Activated CD8-positive, alpha-beta memory T cell treated with anti-CD3 and anti-CD28 coated beads, Interleukin-2, amount 50 U/mL, for 48 hours (primary cell): ENCODE measurements at places on chromosomes 7 and 10.

DNA sequence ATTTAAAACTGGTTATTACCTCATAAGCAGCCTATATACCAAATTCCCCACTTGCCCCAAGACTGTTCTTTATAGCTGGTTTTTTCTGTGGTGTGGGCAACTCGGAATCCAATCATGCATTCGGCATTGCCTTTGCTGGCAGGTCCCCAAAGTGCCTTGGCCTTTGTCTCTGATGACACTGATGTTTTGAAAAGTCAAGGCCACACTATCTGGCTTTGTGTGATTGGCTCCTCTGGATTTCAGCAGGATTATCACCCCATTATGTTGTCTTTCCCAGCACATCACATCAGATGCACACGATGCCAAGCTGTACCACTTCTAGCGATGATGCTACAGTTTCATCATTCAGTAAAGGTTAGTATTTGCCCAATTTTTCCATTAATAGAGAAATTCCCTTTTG is 97.7 kb downstream of the USP6NL start:
- no peak for DNase-seq

GRCh38 chr7:148941598-148942275 is 57.6 kb upstream of the EZH2 start:
- peak; percentile 78 for DNase-seq

GRCh38 chr10:12448729-12449391 is 99.5 kb downstream of the CAMK1D start:
- peak; percentile 71 for DNase-seq

DNA sequence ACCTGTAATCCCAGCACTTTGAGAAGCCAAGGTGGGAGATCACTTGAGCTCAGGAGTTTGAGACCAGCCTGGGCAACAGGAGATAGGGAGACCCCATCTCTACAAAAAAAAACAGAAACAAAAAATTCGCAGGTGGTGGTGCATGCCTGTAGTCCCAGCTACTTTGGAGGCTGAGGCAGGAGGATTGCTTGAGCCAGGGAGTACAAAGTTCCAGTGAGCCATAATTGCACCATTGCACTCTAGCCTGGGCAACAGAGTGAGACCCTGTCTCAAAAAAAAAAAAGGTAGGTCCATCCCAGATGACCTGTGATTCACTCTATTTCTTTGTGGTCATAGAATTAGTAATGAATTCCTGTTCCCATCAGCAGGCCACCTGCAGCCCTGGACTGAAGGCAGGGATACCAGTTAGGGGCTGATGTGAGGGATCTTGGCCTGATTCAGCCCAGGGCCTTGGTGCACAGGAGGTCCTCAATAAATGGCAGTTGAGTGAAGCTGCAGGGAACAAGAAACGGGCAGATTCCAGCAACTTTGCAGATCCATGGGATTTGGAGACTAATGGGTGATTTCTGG is at the start of gene MYH16:
MYH16 (plus strand) TSS at position 364 of the 570 bp plus-strand sequence.
- no peak for DNase-seq

GRCh38 chr7:15602236-15602635 is 40.4 kb upstream of the AGMO start:
- no peak for DNase-seq

DNA sequence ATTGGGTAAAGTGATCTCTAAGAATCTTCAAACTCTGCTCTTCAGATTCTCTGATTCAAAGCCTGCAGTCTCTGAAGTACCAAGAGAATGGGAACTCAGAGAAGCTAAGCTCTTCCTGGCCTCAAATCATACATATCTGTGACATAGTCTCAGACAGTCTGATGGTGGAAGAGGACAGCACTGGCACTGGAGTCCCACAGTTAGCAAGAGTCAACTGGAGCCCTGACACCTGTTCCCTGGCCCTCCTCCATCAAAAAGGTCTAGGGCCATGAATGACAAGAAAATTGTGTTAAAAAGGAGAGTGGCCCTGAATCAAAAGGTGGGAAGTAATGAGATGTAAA is 37.7 kb downstream of the PRSS2 start:
- DNase-seq, result no peak

- no peak for DNase-seq
These were observed 582.8 kb upstream of the NRP1 start for GRCh38 chr10:33917069-33917780.

DNA sequence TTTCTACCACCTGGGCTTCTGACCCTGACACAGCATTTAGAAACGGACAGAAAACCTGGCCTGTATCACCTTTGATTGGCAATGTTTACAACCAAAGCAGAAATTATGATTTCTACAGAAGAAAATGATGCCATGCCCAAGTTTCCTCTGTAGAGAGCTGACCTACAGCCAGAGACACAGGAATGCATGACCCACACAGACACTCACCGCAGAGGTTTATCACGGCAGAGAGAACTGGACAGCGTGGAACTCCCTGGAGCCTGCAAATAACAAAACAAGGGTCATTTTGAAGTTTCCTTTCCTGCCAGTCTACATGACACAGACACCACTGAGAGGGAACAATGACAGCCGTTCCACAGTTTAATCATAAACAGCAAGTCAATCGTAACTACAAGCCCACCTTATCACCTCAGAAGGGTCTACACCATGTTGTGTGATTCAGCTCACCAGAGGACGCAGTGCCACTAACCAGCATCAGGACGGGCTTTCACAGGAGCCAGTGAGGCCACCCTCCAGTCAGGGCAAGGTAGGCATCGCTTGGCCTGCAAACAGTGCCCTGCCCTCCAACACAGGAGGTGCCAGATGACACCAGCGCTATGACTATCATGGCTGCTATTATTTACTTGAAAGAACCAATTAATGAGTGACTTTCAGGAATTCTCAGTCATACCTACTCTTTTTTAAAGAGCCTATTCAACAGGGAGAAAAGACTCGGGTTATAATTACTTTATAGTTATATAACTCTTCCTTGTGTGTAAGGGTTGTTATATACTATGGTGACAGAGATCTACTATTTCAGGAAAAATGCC is 139.9 kb downstream of the TNS3 start:
- no peak for DNase-seq

GRCh38 chr7:1459920-1460820 is 900 bp upstream of the MICALL2 start:
- DNase-seq, result peak; percentile 62

DNA sequence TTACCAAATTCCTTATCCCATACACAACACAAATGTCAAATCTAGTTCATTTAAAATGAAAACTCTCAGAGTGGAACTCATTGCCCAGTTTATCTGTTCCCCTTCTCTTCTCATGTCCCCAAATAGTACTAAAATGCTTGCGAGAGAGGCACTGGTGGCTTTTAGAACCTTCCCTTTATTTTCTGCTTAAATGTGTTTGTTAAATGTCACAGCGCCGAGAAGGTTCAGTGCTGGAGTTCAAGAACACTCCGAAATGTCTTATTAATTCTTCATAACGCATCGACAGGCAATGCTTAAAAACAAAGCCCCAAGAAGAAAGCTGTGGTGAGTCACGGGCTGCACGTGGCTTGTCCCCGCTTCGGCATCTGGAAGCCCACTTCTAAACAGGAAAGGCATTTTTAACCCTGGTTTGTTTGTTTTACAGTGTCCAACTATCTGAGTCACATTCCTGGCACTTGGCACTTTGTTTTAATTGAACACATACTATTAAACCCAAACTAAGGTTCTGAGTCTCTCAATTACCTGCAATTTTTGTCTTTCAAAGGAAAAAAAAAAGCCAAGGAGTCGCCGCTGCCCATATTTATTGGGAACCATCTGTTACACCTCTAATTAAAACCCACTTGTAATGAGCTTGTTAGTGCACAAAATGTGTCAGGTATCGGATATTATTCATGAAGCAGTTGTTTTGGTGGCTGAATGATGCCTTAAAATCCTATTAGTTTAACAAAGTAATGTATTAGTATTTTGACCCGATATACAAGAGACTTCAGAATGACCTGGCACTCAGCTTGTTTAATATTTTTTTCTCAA is 49.9 kb upstream of the MGMT start:
- DNase-seq, result no peak

DNA sequence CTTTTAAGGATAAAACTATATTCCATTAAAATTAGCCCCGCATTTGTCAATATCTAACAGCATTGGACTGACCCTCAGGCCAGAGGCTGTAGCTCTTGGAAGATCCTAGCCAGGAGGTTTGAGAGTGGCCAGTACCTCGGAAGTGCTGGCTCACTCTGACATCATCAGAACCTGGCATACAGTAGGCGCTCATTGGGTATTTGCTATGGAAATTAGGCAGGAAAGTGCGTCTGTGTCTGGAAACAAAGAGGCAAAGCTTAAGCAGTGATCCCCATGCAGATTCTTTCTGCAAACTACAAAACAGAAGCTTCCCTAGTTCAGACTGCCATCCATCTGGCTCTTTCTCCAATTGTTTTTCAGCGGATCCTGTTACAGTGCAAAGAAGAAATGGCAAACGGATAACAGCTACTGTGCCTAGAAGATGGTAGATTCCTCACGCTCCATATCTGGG is 1.7 kb upstream of the PRKCQ start:
- no peak for DNase-seq

DNA sequence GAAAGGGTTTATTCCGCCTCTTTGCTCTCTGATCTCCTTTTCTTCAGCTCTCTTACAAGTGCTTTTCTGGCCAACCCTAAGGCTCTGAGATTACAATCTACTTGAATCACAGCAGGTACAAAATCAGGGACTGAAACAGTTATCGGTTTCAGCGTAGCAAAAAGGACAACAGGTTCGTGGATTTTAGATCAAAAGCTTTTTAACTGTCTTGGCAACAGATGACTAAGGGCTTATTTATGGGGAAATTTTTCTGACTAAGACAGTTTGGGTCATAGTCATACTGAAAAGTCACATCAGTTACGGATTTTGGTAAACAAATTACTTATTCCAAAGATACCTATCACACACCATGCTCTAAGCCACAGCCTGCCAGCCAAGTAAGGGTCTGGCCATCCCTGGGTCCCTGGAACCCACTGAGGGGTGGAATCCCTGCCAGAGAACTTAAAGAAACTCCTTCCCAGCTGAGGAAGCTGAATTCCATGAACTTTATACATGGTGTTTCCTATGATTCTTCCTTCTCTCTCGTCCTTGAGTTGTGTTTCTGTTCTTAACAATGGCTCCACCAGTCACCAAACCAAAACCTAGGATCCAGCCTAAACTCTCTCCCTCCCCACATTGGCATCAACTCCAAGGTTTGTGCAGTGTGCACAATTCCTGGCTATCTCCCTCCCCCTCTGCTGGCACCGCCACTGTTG is 169.3 kb downstream of the FAM107B start:
- DNase-seq, result no peak

- DNase-seq, result no peak
These were observed 72.3 kb downstream of the AMPH start for GRCh38 chr7:38558761-38559345.

GRCh38 chr10:95312986-95313495 is 22.2 kb upstream of the PDLIM1 start:
- no peak for DNase-seq

DNA sequence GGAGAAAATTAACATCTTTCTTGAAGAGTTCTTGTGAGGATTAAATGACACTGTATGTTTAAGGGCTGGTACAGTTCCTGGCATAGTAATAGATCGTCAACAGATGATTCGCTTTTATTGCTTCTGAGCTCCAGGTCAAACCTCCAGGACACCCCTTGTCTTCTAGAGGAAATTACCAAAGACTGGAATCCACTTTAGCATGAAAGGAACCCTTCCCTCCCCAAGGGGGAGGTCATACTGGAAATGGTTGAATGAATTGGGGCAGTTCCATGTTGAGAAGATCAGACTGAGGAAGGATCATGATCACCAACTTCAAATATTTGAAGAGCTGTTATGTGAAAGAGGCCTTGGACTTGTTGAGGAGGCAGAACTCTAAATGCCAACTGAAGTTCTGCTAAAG is 8.9 kb downstream of the NFE2L3 start:
- no peak for DNase-seq

GRCh38 chr10:28012990-28013515 is 14.2 kb upstream of the ODAD2 start:
- DNase-seq, result no peak

GRCh38 chr7:113331155-113331898 is 213.0 kb upstream of the SMIM30 start:
- DNase-seq, result no peak

- DNase-seq, result no peak
These were observed 84.9 kb upstream of the MKI67 start for GRCh38 chr10:128211064-128211504.

GRCh38 chr7:1930381-1931065 is 260.4 kb downstream of the ELFN1 start:
- no peak for DNase-seq

DNA sequence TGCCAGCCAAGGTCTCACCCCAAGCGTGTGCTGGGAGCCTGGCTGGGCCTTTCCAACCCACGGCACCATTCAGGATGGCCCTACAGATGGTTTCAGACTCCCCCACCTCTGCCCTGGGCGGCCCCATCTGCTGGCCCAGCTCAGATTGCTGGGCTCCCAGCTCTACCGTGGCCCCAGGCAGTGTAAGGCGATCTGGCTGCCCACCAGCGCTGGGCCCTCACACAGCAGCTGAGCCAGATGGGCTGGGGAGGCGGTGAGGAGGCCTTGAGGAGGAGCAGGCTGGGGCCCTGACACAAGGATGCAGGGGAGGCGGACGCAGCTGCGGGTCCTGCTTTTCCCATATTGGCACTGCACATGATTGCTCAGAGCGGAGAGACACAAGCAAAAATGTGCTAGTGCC is 162.8 kb downstream of the NRF1 start:
- DNase-seq, result no peak

- no peak for DNase-seq
These were observed 28.9 kb upstream of the PCBD1 start for GRCh38 chr10:70917226-70917625.

GRCh38 chr10:84903320-84903719 is 574.9 kb downstream of the CCSER2 start:
- DNase-seq, result no peak

DNA sequence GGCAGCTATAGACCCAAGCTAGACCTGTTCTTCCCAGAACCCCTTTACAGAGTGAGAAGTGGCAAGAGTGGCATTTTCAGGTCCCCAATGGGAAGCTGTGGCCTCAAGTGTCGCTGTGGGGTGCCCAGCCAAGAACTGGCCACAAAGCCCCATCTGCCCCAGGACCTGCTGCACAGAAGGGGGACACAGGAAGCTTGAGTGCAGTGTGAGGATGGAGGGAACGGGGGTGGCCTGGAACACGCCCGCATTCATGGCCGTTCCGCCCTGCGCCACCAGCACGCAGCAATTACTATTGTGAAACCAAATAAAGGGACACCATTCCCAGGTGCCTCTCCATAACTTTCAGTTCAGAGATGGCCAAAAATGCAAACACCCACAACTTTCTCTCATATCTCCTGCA is 237.6 kb upstream of the TCERG1L start:
- no peak for DNase-seq

DNA sequence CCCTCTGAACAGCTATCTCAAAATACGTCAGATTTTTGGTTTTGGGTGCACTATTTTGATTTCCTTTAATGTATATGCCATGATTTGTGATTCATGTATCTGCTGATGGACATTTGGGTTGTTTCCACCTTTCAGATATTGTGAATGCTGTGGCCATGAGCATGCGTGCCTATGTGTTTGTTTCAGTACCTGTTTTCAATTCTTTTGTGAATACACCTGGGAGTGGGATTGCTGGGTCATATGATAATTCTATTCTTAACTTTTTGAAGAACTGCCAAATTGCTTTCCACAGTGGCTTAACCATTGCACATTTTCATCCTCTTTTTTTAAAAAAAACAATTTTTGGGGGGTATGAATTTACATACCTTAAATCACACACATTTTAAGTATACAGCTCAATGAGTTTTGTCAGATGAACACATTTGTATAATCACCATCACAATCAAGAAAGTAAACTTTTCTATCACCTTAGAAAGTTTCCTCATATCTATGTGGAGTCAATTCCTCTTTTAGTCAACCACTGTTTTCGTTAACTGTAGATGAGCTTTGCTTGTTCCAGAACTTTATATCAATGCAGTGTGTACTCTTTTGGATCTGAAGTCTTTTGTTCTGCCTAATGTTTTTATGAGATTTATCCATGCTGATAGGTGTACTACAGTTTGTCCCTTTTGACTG is 36.9 kb downstream of the CYP26A1 start:
- no peak for DNase-seq
